Sciatic nerve (tissue), 2 donors: ENCODE measurements at places on chromosomes 3 and 15. TPM values are rescaled to one million over a fixed set of nuclear protein-coding genes. Genes with fewer than 3 reads are reported as not detected.

LSMEM2 gene
- 2.0 TPM for total RNA-seq

DAG1 gene
- total RNA-seq = 165 TPM

CHRFAM7A gene
- total RNA-seq = 4.7 TPM

PCYT1A gene
- total RNA-seq = 63.8 TPM

AHSG gene
- total RNA-seq = not detected

SEMA6D gene
- total RNA-seq = 42.8 TPM

SH3GL3 gene
- 0.67 TPM for total RNA-seq

IRAK2 gene
- 6.4 TPM for total RNA-seq

DNA sequence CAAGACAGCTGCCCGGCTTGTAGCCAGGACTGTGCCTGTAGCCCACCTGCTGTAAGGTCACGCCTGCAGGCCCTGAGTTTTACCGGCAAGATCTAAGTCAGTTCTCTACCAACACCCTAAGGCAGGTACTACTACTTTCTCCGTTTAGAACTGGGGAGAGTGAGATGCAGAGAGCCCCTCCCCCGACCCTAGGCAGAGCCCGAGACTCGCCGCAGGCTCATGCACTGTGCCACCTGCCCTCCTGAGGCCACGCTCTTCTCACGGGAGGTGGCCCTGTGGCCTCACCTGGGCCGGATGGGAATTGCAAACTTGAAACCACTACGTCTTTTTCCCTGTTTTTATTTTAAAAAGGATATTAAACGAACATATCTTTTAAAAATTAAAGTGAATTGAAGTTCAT lies 36.9 kb upstream of the PCSK6 start:
- no peak for DNase-seq

DNA sequence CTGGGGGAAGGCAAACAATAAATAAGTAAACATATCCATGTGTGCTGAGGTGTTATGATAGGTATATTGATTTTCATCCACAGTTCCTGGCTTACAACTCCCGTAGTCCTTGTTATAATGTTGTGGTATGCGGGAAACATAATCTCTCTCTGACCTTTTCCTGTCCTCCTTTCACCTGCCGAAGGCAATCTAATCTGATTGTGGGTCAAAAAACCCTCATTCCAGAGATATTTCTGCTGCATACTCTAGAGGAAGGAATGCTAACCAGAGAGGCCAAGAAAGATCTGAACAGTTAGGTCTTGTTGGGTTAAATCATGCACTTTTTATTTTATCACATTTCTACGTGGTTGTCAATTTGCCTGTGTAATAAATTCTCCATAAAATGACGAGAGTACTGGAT lies 383.6 kb upstream of the SEMA6D start:
- no peak for DNase-seq

- no peak for DNase-seq
Observed at GRCh38 chr3:62134061-62134496, 239.3 kb downstream of the FEZF2 start.

- no peak for DNase-seq
Observed at GRCh38 chr15:96261575-96262034, 68.9 kb upstream of the NR2F2 start.

DNA sequence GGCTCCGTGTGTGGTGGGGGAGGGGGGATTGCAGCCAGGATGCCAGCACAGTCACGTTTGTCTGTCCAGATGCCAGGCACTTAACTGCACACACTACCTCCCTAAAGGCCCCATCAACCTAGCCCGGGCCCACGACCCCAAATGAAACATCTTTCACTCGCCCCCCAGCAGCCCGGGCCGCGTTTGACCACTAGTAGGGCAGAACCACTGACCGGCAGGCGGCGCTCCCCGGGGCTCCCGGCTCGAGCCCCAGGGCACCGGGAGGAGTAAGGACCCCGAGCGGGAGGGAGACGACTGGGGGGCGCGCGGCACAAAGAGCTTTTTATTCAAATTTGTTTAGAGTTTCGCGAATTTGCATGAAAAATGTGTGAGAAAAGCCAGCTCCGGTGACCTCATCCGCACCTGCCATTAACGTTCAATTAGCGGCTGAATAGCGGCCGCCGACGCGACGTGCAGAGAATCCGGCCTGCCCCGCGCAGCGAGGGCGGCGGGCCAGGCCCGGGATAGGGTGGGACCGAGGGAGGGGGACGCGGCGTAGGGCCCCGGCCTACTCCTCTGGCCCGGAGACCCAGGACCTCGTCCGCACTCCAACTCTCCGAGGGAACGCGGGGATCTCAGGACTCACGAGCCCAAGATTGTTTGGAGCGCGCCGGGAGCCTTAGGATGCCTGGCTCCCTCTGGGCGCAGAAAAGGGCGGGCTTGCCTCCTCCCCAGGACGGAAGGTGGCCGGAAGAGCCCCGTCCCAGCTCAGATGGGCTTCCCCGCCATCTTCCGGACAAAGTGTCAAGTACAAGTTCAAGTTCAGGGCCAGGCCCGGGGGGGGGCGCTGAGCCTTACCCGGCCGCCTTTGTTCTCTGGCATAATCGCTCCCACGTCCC lies 64.9 kb upstream of the POLG start:
- no peak for DNase-seq

DNA sequence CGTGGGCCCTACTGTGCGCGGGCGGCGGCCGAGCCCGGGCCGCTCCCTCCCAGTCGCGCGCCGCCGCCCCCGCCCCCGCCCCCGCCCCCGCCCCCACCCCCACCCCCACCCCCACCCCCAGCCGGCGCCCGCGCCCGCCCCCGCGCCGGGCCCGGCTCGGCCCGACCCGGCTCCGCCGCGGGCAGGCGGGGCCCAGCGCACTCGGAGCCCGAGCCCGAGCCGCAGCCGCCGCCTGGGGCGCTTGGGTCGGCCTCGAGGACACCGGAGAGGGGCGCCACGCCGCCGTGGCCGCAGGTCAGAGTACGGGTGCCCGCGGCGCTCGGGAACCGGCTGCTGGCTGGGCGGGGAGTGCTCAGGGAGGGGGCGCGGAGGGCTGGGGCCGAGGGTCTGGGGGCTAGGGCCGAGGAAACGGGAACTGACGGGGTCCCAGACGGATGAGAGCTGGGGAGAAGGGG lies 1.1 kb upstream of the PPARG start:
- DNase-seq = peak; percentile 66

- no peak for DNase-seq
Observed at GRCh38 chr3:42557854-42558253, 23.9 kb downstream of the SEC22C start.

DNA sequence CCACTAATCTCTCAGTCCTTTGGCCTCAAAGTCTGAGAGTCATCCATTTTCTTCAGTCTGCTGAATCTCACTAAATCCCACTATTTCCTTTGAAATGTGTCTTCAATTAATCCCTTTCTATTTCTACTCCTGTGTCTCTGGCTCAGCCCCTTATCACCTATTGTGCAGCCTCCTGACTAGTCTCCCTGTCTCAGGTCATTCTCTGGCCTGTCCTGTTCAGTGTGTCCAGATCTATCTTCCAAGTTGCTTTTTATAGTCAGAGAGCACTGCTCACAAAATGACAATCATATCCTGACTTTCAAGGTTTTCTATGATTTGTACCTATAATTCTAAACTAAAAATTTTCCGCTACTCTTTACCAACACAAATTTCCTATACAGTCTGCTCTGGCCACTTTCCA lies 7.6 kb downstream of the ROPN1 start:
- no peak for DNase-seq

DNA sequence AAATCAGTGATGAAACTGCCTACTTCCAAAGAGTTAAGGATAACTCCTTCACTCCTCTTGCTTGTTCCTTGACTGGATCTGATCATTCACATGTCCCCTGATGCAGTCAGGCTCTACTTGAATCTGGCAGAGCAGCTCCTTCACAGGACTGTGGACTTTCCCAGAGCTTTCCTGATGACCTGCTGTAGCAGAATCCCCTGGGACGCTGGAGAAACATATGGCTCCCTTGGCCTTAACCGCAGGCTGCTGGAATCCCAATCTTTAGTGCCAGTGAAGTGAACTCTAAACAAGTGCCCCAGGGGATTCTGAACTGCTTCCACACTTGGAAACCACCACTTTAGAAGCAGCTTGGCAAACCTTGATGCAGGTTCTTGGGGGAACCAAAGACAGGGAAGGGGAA lies 217.8 kb downstream of the CHST2 start:
- DNase-seq = no peak

GRCh38 chr3:112751564-112752512 lies 94.8 kb downstream of the CD200R1L start:
- no peak for DNase-seq

DNA sequence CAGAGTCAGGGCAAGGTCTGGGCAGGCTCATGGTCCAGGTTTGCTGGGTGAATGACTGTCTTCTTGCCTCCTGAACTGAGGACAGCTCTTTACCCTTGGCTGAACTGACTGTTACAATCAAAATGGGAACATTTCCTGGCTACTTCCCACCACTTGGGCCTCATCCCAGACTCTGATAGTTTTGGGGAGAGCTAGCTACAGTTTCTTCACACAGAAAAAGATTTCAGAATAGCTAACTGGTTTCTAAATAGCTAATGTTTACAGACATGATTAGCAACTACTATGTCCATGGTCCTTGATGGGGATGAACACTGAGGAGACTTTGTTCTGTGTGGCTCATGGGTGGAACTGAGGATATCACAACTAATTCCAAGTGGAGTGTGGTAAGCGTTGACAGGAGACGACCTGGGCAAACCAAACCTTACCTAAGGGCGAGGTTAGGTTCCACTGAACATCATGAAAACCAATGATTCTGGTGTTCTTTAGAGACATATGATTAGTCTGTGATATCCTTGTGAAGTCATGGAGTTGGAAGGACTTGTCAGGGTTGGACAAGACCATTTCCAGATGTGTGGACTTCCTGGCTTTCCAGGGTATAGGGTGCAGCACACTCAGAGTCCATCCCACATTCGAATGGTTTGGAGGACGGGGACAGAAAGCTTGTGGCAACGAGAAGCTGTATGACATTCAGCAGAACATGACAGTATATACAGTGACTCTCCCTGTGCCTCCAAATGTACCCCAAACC lies 7.3 kb downstream of the ALPK3 start:
- peak; percentile 74 for DNase-seq

- no peak for DNase-seq
Observed at GRCh38 chr3:156406393-156406792, 148.5 kb downstream of the SSR3 start.

- no peak for DNase-seq
Observed at GRCh38 chr15:45714590-45715488, 80.0 kb downstream of the SQOR start.

DNA sequence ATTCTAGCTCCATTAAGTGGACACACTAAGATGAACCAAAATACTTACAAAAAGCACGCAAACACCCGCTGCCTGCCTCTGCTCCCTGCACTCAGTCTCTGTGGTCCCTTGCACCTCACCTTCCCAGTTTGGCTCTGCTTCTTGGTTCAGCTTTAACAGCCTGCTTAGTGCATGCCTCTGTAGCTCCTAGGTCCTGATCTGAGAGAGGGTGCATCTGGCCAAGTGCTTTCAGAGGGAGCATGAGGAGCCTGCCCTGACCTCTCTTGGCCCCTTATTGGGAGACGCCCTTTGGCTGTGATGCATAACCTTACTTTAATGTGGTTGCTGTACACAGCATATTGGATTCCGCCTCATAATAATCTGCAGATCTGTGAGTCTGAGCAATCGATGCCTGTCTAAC lies 21.2 kb upstream of the ATP10A start:
- no peak for DNase-seq

DNA sequence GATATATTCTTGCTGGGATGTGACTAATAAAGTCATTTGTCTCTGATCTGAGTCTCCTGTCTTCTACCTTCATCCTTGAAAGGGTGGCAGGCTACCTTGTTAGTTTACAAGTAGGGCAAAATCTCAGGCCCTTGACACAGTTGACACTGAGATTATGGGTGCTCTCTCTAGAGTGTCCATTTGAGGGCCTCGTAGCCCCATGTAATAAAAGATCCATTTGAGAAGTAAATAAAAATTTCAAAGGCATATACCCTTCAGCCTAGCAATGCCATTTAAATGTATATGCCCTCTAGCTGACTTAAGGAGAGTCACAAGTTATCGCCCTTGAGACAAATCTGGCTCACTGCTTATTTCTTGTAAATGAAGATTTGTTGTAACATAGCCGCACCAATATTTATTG lies 98.6 kb downstream of the TCF12 start:
- no peak for DNase-seq

- DNase-seq = no peak
Observed at GRCh38 chr15:57578288-57578900, 13.3 kb upstream of the MYZAP start.

DNA sequence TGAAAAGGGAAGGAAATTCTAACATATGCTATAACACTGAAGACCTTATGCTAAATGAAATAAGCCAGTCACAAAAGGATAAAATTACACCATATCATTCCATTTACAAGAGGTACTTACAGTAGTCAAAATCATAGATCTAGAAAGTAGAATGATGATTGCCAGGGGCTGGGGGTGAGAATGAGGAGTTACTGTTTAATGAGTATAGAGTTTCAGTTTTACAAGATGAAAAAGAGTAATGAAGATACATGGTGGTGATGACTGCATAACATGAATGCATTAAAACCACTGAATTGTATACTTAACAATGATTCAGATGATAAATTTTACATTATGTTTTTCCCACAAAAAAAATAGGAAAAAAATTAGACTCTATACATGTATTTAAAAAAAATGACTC lies 152.6 kb downstream of the SCAPER start:
- no peak for DNase-seq

- no peak for DNase-seq
Observed at GRCh38 chr3:124203292-124203691, 211.4 kb upstream of the ROPN1 start.

- DNase-seq = no peak
Observed at GRCh38 chr15:56366211-56366610, 985 bp downstream of the TEX9 start.

GRCh38 chr3:5226783-5227182 lies 39.3 kb downstream of the EDEM1 start:
- DNase-seq = no peak

DNA sequence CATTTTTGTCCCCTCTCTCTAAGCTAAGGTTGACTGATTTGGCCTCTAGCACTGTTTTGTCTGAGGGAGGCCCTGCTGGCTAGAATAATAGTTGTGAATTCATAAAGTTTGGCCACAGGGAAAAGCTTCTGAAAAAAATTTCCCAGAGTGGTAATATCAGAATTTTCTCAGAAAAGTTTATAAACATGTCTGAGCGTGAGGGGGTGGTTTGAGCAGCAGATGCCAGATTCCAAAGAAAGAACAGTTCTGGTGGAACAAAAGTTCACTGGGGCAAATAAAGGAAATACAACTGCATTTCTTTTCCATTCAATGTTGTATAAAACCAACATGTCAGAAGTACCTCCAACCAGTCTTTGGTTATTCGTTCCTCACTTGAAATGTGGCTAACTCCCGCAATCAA lies 61.2 kb downstream of the CLDN1 start:
- no peak for DNase-seq

DNA sequence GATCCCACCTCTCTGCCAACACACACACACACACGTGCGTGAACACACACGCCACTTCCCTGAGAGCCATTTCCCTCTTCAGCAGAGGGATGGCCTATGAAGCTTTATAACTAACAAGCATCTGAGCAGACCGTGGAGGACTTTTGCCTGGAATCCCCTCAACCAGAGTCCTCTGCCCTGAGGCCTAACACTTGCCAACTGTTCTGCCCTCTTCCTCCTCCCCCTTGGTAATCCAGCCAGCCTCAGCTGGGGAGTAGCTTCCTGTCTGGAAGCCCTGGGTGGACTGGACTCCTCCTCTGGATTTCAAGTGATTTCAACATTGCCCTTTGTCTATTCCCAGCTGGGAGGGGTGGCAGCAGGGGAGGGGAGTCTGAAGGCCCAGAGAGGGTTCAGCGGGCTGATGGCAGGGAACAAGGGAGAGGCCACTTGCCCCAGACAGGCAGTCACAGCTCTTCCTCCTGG lies 68.4 kb upstream of the HACD2 start:
- DNase-seq = peak; percentile 69
